ENCODE measurements at places on chromosomes 2 and 18.

DNA sequence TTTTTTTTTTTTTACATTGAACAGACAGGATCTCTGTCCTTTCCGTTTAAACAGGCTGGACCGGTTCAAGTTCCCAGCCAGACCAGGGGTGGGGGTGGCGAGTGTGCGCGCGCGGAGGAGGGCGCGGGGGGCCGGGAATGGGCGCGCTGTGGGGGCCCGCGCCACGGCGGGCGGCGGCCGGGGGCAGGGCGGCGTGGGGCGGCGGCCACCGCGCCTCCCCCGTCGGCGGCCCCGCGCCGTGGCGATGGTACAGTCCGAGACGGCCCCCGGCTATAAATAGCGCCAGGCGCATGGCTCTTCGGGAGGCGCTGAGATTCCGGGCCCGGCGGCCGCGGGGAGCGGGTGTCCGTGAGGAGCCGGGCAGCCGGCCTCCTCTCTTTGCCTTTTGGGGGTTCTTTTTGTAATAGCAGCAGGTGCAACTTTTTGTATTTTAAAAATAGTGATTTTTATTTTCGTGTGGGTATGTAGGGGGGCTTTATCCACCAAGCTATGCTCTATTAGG, 430 bp upstream of the CELF4 start:
- no peak for DNase-seq

GRCh38 chr2:27320958-27321543, 1.8 kb downstream of the MPV17 start:
- DNase-seq, result no peak

DNA sequence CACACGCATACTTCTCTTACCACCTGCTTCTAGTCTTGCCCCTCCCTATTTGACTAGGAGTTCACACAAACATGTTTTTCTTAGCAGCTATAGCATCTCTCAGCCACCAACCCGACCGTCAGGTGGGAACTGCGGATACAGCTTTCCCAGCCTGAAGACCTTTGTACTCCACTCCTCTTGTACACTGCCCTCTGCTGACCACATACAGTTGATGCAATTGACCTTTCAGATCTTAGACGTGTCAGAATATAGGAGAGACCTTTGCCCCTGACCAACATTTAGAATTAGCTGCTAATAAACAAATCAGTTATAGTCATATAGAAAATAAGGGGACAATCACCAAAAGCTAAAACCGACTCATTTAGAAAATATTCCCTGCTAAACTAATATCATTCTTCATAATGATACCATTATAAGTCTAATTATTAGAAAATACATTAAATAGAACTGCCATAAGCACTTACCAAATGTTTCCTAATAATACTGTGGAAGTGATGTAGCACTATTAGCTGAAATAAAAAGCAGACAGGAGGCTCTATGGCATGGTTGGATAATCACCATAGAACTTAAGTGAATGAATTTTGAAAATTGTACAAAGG, 208.4 kb downstream of the RAD51AP2 start:
- DNase-seq, result peak; percentile 3

- DNase-seq, result no peak
These were observed 64.7 kb downstream of the SKA1 start for GRCh38 chr18:50439460-50440015.

GRCh38 chr18:70501358-70501757, 212.5 kb downstream of the SOCS6 start:
- no peak for DNase-seq

Data from GM06990 (cell line).